ENCODE measurements at places on chromosomes 11 and 22.

DNA sequence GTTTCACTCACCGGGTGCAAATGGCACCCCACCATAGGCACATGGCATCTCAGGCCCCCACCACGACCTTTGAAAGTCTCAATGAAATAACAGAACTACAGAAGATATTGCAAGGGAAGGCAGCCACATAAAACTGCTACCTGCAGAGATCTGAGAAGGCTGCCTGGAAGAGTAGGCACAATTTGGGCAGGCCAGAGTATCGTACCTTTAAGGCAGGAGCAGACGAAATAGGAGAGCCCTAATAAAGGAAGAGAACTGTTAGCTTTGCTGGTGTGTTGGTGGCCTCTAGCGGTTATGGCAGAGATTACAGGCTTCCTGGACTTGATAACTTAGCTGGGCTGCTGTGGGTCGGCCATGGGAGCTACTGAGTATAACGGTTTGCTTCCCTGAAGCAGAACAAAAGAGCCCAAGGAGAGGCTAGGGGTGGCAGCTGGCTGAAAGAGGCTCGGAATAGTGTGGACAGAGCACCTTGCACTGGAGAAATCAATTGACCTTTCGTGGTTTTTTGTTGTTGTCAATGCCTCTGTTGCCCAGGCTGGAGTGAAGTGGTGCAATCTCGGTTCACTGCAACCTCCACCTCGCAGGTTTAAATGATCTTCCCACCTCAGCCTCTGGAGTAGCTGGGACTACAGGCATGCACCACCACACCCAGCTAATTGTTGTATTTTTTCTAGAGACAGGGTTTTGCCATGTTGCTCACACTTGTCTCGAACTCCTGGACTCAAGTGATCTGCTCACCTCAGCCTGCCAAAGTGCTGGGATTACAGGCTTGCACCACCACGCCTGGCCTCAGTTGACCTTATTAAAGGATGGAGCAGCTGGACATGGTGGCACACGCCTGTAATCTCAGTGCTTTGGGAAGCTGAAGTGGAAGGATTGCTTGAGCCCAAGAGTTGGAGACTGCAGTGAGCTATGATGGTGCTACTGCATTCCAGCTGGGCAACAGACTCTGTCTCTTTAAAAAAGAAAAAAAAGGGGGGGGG is 4.8 kb downstream of the SDF2L1 start:
- peak; percentile 86 for DNase-seq

DNA sequence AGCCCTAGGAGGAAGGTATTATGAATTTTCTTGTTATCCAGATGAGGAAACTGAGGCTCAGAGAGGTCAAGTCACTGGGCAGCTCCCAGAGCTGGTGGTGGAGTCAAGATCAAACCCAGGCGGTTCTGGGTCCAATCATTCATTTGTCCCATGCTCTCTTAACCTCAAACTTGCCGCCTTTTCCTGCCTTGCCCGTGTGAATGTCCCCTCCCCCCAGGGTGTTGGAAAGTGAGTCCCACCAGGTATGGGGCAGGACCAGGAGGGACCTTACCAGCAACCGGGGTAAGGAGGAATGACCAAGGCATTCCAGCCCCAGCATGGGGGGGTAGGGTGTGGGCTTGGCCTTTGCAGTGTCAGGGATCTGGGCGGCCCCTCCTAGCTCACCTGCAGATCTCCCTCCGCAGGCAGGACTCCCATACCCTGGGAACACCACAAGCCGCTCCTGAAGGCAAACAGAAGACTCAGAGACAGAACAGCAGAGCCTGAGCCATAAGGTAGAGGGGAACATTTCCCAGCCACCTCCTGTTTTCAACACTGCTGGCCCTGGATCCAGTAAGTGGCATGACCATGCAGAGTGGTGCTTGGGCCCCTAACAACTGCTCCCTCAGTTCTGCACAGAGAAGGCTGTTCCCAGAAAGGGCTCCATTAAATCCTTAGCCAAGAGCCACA is 41.2 kb upstream of the SYT7 start:
- no peak for DNase-seq

- no peak for DNase-seq
Measured at GRCh38 chr11:77479746-77480352, 6.0 kb upstream of the PAK1 start.

DNA sequence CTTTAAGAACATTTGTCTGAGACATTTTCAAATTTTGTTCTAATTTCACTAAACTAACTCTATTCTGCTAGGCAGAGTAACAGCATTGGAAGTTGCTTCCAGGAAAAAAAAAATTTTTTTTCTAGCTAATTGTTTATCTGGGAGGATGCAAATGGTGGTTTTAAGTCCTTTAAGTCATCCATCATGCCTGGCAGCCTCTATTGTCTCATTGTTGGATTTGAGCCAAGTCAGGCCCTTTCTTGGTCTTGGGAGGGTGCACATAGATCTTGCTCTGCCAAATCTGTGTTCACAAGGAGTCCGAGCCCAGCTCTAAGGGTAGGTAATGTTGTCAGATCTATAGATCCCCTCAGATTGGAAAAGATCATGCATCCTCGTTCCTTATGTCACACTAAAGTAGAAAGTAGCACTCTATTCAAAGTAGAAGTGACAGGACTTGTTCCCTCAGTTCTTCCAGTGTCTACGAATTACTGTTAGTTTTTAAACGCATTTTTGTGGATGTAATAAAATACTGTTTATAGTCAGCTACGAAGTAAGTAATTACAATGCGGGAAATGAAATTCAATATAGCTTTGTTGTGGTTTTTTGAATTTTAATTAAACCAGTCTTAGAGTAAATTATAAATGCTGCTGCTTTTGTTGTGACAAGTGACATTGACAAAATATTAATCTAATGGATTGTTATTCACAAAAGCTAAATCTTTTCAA is 166.0 kb upstream of the RASSF10 start:
- no peak for DNase-seq

- DNase-seq = peak; percentile 73
Measured at GRCh38 chr22:31947296-31947695, 3.0 kb downstream of the YWHAH start.

GRCh38 chr11:92159931-92160330 is 64.7 kb upstream of the FAT3 start:
- DNase-seq = no peak

GRCh38 chr22:39176143-39176713 is 23.7 kb upstream of the CBX7 start:
- DNase-seq = no peak

DNA sequence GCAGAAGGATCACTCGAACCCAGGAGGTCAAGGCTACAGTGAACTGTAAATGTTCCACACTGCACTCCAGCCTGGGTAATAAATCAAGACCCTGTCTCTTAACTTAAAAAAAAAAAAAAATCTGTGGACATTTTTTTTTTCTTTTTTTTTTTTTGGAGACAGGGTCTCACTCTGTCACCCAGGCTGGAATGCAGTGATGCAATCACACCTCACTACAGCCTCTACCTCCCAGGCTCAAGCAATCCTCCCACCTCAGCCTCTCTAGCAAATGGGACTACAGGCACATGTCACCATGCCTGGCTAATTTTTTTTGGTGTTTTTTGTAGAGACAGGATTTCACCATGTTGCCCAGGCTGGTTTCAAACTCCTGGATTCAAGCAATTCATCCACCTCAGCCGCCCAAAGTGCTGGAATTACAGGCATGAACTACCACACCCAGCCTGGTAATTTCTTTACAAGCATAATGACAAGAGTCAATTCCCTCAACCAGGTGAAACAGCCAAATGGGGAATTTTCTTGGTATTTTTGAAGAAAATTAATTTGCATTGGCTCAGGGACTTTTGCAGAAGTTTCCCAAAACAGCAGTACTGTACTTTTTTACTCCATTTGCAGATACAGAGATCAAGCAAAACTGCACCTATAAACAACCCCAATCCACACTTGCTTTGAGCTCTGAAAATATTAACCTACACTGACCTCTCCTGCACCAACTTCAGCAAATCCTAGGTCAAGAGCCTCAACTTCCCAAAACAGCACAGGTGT is 44.0 kb downstream of the MRTFA start:
- no peak for DNase-seq

DNA sequence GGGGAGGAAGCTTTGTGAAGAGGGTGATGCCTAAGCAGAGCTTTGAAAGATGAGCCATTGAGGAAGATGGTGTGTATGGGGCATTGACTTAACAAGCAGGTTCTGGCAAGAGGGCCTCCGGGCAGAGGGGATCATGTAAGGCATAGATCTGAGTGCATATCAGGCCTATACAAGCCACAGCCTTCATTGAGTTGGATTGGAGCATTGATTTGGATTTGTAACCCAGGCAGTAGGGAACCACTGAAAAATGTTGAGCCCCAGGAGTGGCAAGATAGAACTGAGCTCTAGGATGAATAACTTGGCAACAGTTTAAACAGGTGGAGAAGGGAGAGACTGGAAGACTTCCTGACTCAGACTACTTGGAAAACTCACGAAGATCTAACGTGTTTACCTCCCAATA is 21.4 kb downstream of the PANX1 start:
- DNase-seq = no peak

- DNase-seq = peak; percentile 25
Measured at GRCh38 chr22:26461188-26461810, 22.3 kb downstream of the HPS4 start.

- no peak for DNase-seq
Measured at GRCh38 chr22:43832393-43833265, 20.5 kb upstream of the EFCAB6 start.

- DNase-seq = no peak
Measured at GRCh38 chr11:92141725-92142124, 82.9 kb upstream of the FAT3 start.

DNA sequence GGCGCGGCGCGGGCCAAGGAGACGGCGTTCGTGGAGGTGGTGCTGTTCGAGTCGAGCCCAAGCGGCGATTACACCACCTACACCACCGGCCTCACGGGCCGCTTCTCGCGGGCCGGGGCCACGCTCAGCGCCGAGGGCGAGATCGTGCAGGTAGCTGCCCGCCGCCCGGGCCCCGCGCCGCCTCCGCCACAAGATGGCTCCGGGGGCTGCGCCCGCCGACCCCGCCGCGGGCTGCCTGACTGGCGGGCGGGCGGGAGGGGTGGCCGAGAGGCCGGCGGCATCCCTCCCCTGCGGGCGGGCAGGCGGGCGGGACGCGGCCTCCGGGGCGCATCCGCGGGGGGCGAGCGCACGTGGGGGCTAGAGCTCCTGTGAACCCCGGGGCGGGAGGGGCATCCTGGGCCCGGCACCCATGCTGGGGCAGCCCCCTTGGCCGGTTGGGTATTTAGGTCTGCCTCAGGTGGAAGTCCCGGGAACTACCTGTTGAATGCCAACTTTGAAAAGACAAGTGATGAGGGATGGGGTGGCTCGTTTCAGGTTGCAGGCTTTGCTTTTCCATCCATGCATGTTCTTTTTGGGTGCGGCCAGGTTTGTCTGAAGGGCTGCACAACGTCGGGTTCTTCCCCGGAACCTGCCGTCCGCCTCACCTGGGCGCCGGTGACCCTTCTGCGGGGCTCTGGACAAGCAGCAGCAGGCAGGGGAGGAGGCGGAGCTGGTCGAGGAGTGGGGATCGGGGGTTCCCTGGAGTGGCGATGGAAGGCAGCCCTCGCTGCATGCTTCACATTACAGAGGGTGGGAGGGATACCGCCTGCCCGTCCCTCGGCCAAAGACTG is 760 bp downstream of the ZNRF3 start:
- peak; percentile 37 for DNase-seq

- no peak for DNase-seq
Measured at GRCh38 chr22:36728505-36728904, 25.0 kb upstream of the CACNG2 start.

Data from CD4-positive, alpha-beta T cell treated with Interleukin-21 for 1 hour (primary cell).